Kidney epithelial cell (primary cell): ENCODE measurements at places on chromosomes 7 and 10. TPM values are rescaled to one million over a fixed set of nuclear protein-coding genes. Genes with fewer than 3 reads are reported as not detected.

HYAL4 gene
- total RNA-seq: not detected in 2 replicates

USP54 gene
- 64.2 and 77.6 TPM in 2 replicates for total RNA-seq

GRCh38 chr7:22569586-22570321, 69.8 kb upstream of the STEAP1B start:
- DNase-seq: no peak

DNA sequence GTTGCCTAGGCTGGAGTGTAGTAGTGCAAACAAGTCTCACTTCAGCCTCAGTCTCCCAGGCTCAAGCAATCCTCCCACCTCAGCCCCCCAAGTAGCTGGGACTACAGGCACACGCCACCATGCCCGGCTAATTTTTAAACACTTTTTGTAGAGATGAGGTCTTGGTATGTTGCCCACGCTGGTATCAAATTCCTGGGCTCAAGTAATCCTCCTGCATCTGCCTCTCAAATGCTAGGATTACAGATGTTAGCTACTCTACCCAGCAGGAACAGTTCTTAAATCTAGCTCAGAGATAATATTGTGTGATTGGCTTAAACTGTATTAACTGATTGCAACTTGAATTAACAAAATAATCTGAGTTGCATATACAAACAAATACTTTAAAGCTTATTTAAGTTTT, 82.9 kb downstream of the CDK14 start:
- DNase-seq: no peak

DNA sequence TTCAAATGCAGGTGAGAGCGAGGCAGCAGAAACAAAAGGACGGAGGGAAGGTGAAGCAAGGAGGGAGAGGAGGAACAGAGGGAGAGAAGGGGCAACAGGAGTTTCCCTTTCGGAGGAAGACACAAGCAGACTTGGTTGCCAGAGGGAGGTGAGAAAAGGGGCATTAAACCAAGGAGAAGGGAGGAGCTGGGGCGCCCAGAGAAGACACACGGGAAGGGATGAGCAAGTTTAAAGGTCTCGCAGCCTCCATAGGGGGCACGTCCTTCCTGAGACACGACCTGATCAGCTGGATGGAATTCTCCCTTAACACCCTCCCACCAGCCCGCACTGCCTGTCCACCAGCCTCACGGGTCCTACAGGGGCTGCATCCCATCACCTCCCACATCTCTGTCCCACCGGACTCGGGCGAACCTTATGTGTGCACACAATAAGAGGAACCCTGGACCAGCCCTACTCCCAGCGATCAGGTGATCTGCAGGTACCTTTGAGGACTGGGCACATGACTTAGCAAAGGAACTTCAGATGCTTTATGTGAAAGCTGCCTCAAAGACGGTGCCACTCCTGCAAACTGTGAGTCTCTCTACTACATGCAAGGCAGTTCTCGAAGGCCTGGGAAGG, 251.2 kb downstream of the TNS3 start:
- no peak for DNase-seq
